Smooth muscle cell of the pulmonary artery (primary cell): ENCODE measurements at places on chromosomes 16 and 17. TPM values are rescaled to one million over a fixed set of nuclear protein-coding genes. Genes with fewer than 3 reads are reported as not detected.

Gene MAPT
- 0.52 and 0.53 TPM in 2 replicates for total RNA-seq

Gene TMEM235
- not detected in 2 replicates for total RNA-seq

Gene LLGL2
- total RNA-seq, result 0.26 and 0.46 TPM in 2 replicates

Gene CASKIN2
- total RNA-seq, result 8.0 and 13.9 TPM in 2 replicates

Gene BAIAP3
- 1.2 and 1.3 TPM in 2 replicates for total RNA-seq

Gene SDR42E2
- total RNA-seq, result not detected in 2 replicates

Gene CD300A
- not detected in 2 replicates for total RNA-seq
